Fibroblast of pulmonary artery (primary cell): ENCODE measurements at places on chromosomes 6 and 20.

GRCh38 chr6:1689141-1689540, 79.4 kb downstream of the FOXC1 start:
- DNase-seq, result no peak

DNA sequence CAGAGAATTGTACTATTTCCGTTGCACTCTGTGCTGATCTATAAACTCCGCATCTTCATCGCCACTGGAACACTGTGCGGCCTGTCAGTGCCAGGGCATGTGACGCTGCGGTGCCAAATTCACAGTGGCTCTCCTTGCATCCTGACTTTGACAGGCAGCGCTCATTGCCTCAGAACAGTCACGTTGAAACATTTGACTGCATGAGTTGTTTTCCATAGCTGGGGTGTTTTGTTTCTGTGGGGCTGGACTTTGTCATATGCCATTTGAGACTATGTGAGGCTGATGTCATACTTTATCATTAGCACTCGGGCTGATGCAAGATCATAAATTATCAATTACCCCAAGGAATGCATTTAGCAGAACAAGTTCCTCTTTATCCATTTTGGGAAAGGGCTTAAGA, 32.7 kb downstream of the CFAP61 start:
- no peak for DNase-seq

DNA sequence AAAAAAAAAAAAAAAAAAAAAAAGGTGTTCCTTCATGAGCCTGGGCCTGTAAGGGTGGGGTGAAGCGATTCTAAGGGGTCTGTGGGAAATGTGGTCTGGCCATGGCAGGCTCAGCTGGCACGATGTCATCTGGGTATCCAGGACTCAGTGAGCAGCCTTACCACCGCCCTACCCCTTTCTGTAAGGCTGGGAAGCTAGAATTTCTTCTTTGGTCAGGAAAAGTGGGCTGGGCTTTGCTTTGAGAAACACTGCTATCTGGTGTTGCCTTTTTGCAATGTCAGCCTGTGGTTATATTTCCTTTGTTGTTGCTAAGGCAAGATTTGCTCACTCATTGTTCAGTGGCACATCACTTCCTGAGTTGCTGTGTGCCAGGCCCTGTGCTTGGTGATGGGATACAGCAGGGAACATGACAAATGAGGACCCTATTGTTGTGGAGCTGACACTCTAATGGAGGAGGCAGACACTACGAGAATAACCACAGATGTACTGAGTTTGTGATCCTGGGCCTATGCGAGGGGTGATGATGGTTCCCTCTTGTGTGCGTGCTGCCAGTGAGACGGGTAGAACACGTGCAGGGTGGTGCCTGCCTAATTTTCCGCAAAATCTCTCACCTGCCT, 45.9 kb upstream of the ZNFX1 start:
- peak; percentile 89 for DNase-seq

DNA sequence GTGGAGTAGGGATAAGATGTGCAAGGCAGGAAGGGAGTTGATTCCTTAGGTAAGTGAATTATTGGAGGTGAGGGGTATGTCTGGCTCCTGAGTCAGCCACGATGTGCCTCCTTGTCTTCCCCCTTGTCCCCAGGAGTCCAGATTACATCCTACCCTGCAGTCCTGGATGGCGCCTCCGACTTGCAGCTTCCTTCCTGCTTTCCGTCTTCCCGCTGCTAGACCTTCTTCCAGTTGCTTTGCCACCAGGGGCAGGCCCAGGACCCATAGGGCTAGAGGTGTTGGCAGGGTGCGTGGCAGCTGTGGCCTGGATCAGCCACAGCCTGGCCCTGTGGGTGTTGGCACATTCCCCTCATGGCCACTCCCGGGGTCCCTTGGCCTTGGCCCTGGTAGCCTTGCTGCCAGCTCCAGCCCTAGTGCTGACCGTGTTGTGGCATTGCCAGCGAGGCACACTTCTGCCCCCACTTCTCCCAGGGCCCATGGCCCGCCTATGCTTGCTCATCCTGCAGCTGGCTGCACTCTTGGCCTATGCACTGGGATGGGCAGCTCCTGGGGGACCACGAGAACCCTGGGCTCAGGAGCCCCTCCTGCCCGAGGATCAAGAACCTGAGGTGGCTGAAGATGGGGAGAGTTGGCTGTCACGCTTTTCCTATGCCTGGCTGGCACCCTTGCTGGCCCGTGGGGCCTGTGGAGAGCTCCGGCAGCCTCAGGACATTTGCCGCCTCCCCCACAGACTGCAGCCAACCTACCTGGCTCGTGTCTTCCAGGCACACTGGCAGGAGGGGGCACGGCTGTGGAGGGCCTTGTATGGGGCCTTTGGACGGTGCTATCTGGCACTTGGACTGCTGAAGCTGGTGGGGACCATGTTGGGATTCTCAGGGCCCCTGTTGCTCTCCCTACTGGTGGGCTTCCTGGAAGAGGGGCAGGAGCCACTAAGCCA, 4.9 kb downstream of the ABCC10 start:
- DNase-seq, result no peak

DNA sequence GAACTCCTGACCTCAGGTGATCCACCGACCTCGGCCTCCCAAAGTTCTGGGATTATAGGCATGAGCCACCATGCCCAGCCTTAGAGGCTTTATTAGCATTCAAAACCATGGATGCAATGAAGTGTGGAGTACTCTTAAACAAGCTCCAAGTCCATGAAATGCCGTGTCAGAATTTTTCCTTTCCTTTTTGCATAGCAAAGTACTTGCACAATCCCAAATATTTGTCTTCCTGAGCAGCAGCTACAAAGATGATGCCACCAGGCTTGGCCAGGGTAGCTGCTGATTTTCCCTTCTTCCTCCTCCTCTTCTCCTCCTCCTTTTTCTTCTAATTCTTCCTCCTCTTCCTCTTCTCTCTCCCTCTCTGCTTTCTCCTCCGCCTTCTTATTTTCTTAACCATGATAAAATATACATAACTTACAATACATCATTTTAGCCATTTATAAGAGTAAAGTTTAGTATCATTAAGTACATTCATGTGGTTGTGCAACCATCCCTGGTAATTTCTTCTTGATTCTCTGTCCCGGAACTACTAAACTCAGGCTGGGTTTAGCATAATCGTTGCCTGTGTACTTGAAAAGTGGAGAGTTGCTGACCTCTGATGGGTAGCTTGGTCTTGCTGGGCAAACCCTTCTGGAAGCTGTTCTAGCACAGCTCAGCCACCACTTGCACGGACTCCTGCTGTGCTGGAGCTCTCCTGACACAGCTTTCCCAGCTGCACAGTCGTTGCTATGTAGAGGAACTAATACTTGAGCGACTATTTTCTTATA, 20.3 kb downstream of the MUCL3 start:
- DNase-seq, result peak; percentile 22

DNA sequence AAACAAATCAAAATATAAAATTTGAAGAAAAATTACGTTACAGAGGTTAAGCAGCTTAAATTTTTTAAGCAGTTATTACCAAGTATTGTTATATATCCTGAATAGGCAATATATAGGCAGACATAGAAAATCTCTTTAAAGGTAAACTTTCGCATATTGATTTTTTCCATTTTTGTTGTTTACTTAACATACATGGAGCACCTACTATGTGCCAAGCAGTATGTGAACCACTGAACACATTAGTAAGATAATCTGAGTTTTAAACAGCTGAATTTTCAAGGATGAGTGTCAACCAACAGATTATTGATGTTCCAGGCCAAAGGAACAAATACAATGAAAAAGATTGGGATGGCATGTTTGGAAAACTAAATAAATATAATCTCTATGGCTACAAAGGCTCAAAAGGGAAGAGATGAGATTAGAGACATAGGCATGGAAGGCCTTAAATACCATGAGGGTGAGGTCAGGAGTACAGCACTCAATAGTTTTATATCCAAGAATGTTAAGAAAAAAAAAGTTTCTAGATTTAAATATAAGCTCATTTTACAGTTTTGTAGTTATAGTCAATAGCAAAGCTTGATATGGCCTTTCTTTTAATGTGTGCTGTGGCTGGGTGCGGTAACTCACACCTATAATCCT, 277.5 kb downstream of the PTPRK start:
- DNase-seq, result peak; percentile 60

GRCh38 chr6:137261761-137262160, 42.6 kb upstream of the IFNGR1 start:
- no peak for DNase-seq

- no peak for DNase-seq
Measured at GRCh38 chr6:41269716-41270115, 16.8 kb downstream of the TREM1 start.

GRCh38 chr6:17836293-17836692, 129.6 kb upstream of the NUP153 start:
- no peak for DNase-seq

GRCh38 chr6:169216830-169217229, 36.8 kb downstream of the THBS2 start:
- DNase-seq, result no peak

DNA sequence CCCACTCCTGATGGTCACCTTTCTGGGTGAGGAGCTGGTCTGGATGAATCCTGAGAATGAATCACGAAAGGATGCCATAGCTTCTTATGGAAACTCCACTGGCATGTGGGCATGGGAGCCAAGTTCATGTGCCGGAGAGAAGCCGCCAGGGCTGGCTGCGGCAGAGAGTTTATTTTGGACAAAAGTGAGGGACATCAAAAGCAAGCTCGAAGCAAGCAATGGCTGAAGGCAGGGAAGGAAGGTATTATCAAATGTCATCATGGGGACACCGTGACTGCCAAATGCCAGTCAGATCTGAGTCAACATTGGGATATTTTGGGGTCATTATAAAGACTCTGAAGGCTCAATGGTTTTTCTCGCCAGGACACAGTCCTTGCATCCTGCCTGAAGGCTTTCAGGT, 249.1 kb downstream of the QKI start:
- DNase-seq, result no peak

GRCh38 chr6:126198631-126199030, 141.3 kb upstream of the CENPW start:
- DNase-seq, result no peak

GRCh38 chr6:2802521-2803060, 37.4 kb downstream of the WRNIP1 start:
- DNase-seq, result no peak

GRCh38 chr6:147029923-147030322, 174.3 kb upstream of the STXBP5 start:
- DNase-seq, result peak; percentile 18

DNA sequence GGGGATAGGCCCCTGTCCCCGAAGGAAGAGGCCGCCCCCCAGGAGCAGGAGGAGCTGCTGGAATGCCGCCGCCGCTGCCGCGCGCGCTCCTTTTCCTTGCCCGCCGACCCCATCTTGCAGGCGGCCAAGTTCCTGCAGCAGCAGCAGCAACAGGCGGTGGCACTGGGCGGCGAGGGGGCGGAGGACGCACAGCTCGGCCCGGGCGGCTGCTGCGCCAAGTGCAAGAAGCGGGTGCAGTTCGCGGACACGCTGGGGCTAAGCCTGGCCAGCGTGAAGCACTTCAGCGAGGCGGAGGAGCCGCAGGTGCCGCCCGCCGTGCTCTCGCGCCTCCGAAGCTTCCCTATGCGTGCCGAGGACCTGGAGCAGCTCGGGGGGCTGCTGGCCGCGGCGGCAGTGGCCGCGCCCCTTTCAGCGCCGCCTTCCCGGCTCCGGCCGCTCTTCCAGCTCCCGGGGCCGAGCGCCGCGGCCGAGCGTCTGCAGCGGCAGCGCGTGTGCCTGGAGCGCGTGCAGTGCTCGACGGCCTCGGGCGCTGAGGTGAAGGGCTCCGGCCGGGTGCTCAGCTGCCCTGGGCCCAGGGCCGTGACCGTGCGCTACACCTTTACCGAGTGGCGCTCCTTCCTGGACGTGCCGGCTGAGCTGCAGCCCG, 630 bp downstream of the PPP1R3G start:
- peak; percentile 48 for DNase-seq

GRCh38 chr6:42974919-42975505, 4.0 kb downstream of the PEX6 start:
- no peak for DNase-seq
